ENCODE measurements at places on chromosomes 1 and 21.

- no peak for DNase-seq
Observed at GRCh38 chr1:203934651-203935050, 73.3 kb downstream of the SNRPE start.

DNA sequence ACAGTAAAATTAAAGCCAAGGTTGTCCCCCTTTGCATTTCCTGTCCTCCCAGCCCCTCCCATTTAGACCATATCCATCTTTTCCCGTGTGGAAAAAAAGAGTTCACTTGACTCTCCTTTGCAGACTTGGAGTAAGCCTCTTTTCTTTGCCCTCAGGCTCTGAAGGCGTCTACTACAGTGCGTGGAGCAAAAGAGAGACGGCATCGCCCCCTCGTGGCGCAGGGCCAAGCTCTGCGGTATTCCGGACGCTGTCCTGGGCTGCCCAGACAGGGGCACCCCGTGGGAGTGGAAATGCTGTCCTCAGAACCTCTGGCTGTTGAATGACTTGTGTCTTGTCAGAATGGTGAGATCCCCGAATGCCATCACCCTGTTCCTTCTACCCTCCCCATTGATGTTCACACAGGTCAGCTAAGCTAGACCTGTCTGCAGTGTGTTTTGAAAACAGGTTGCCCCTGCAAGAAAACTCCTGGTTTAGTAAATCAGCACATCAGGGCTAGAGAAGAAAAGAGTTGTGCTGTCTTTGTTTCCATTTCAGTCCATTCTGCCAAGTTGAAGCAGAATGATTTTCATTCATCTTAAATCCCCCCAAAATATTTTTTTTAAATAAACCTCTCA is 12.3 kb upstream of the GJA8 start:
- DNase-seq: peak; percentile 64

DNA sequence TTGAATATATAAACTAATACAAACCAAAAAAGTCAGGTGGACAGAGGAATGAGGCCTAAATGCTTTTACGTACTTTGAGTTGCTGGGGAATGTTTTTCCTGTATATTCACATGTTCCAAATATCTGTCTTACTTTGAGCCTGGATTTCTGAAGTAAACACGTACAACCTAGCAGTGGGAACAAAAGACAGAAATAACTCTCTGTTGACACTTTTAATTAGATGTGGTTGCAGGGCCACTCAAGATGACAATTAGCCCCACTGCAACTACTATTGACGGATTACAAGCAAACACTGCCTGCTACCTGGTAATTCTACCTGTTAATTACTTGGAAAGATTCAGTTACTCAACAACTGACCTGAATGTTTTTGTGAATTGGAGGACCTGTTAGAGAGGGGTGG is 196.9 kb downstream of the TTLL7 start:
- no peak for DNase-seq

- DNase-seq: peak; percentile 69
Observed at GRCh38 chr1:156383023-156383422, 14.0 kb downstream of the RHBG start.

All from ACHN (cell line).